ENCODE measurements at places on chromosomes 12 and 14.

- DNase-seq = no peak
These were observed 44.4 kb downstream of the AEBP2 start for GRCh38 chr12:19483727-19484126.

DNA sequence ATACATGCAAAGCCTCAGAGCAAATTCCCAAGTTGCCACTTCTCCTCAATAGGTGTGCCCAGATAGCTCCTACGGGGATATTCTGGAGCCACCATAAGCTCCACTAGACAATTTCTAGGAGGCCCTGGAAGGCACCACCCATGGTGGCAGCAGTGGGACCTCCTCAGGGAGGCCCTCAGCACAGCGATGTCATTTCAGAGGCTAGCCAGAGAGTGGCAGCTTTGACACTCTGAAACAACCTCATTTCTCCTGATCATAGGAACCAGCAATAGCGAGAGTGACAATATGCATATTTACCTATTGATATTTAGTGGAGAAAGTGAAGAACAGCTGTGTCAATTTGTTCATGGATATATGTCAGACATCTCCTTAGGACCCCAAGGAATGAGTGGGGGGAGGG, 612.3 kb downstream of the SOX5 start:
- no peak for DNase-seq

DNA sequence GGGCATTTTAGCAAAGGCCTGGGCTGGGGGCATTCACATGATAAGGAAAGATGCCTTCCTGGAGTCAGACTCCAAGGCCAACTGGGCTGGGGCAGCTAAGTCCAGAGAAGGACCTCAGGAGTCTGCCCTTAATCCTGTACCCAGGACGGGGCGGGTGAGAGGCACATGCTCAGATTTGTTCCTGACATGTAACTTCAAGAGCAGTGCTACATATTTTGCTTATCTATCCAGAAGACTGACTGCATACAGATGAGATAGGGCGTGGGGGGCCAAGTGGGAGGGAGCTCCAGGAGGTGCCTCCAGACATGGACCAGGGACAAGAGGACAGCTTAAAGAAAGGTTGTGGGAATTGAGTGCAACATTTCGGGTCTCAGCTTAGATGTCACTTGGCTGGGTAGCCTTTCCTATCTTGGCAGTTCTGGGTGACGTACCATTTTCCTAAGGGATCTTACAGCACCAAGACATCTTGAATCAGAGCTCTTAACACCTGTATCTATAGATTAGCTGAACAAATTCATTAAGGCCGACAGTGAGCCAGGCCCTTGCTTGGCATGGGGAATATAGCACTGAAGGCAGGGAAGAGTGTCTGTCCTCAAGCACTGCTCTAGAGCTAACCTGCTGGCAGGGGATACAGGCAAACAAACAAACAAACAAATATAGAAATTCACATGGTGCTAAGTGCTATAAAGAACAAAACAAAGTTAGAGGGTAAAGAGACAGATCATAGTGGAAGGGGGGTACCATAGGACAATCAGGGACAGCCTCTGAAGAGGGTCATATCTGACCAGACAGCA, 61.2 kb downstream of the PTPN21 start:
- DNase-seq = no peak

GRCh38 chr14:54085841-54086240, 129.2 kb upstream of the BMP4 start:
- DNase-seq = no peak

GRCh38 chr14:75339059-75339458, 60.4 kb downstream of the FOS start:
- no peak for DNase-seq

DNA sequence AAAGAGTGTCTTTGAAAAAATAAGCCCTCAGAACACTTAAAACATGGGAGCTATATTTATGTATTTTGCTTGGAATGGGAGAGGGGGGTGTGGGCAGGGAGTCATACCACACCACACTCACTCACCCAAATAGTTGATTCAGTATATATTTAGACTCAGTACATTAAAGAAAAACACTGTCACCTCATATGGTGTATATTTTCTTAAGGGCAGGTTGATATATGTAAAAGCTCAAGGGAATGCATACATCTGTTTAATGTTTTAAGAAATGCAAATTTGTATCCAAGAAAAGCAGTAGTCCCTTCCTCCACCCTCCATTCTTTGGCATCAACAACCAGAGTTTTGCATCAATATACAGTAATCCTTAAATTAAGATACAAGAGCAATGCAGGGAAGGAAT, 1.4 kb downstream of the NFYB start:
- DNase-seq = no peak

DNA sequence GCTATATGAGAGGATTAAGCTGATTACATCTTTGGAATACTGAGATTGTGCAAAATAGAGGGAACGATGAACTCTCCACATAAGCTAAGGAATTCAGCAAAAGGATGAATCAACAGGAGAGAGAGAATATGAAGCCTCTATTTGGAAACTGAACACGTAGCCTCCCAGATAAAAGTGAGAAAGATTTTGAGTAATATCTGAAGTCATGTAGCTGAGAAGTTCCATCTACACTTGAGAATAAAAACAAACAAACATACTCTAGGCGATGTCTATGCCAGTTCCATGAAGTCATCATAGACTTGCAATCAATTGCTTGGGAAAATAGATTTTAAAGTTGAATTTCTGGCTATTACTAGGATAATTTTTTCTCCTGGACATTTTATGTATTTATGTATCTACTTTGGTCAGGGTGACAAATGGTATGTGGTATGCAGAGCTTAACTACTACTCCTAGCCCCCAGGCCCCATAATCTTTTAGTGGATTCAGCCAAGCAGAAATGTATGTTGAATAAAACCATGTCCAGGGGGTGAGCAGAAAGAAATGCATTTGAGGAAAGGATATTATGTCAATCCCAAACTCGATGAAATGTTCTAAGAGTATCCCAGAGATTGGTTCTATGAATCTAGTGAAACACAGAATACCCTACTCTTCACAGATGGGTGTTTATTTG, 627.4 kb downstream of the DIO2 start:
- no peak for DNase-seq

DNA sequence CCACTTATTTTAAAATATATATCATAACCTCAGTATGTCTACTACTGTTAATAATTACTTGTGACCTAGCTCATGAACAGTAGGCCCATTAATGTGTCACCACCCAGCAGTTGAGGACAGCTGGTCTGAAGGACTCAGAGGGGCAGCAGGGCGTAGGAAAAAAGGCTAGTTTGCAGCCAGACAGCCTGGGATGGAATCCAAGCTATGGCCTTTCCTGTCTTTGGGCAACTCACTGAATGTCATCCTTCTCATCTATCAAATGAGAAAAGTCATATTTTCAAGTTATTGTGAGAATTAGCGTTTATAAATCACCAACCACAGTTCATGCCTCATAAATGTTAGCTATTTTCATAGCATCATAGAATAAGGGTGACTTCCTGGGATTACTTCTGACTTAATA, 12.3 kb downstream of the DENND5B start:
- DNase-seq = no peak

GRCh38 chr12:20128928-20129327, 239.4 kb upstream of the PDE3A start:
- DNase-seq = no peak

DNA sequence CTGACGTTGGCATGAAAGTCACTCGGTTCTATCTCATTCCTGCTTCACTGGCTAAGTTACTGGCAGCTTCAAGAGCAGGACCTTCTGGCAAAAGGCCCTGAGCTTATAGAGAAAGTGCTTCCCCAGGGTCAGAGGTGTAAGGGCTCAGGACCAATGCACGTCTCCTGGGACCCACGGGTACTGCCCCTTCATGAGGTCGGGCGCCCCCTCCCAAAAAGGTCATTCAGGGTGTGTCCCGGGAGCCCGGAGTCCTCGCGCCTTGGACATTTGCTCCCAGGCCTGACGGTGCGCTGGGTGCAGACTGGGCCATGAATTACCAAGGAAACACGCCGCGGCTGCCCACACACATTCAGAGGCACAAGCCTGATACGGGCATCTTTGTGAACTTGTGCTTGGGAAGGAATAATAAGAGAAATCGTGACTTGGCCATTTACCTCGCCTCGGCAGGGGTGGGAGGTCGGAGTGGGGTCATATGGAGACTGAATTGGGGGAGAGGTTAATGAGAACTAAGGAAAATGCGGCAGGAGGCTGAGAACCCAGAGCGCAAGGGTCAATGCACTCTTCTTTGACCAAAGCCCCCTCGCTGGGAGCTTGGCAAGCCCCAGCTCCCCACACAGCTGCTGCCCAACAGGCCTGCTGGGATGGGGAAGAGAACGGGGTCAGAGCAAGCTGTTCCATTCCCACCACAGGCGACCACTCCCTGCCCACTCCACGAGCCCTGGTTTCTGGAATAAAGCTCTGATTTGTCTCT, 15.7 kb upstream of the SLC6A12 start:
- no peak for DNase-seq

- no peak for DNase-seq
These were observed 326.5 kb upstream of the TBX3 start for GRCh38 chr12:115010324-115010995.

GRCh38 chr12:27924350-27925135, 48.0 kb downstream of the PTHLH start:
- DNase-seq = no peak

- DNase-seq = no peak
These were observed 280.4 kb upstream of the GARIN6 start for GRCh38 chr12:99367181-99367580.

DNA sequence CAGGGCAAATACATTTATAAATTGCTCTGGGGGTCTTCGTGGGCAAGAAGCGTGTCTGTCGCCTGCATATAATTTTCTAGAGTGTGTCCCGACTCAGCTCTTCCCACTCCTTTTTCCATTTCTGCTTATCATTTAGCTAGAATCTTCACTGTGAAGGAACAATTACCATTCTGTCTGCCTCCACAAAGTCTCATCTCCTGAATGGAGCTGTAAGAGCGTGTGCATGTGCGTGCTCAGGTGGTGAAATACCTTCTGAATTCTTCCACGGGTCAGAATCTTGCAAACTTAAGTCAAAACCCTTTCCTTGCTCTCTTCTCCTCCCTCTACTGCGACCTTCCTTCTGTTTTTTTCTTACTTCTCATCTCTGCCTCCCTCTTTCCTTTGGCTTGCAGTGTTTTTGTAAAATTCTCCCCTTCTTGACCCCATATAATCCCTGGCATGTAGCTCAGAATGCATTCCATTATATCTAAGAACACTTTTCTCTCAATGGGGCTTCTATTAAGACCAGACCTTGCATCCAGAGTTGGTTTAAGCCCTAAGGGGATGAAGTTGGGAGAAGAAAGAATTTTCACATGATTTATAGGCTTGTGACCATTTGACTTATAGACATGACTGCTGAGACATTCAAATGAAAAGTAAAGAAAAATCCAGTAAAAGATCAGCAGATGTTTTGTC, 25.0 kb upstream of the GSG1 start:
- DNase-seq = no peak

- DNase-seq = no peak
These were observed 2.1 kb upstream of the GSC start for GRCh38 chr14:94771906-94772490.

DNA sequence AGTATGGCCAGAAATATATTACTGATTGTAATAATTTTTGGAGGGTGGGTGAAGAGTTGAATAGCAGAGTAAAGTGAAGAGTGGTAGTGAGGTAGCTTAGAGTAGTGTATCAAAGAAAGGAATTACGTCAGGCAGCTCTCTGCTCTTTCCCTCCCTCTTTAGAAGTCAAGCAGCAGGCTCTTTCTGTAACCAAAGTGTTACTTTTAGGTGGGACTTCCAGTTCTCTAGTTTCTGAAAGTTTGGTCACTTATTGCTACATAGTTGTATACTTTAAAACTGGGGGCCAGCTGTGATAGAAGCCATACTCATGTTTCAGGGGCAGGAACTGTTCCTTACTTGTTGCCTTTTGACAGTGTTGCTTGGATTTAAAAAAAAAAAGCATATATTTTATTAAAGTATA, 30.6 kb downstream of the ATF7IP start:
- DNase-seq = no peak

DNA sequence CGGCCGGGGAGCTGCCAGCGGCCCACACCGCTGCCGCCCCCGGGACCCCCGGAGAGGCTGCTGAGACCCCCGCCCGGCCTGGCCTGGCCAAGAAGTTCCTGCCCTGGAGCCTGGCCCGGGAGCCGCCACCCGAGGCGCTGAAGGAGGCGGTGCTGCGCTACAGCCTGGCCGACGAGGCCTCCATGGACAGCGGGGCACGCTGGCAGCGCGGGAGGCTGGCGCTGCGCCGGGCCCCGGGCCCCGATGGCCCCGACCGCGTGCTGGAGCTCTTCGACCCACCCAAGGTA, 12.8 kb downstream of the SH2B3 start:
- DNase-seq = no peak

DNA sequence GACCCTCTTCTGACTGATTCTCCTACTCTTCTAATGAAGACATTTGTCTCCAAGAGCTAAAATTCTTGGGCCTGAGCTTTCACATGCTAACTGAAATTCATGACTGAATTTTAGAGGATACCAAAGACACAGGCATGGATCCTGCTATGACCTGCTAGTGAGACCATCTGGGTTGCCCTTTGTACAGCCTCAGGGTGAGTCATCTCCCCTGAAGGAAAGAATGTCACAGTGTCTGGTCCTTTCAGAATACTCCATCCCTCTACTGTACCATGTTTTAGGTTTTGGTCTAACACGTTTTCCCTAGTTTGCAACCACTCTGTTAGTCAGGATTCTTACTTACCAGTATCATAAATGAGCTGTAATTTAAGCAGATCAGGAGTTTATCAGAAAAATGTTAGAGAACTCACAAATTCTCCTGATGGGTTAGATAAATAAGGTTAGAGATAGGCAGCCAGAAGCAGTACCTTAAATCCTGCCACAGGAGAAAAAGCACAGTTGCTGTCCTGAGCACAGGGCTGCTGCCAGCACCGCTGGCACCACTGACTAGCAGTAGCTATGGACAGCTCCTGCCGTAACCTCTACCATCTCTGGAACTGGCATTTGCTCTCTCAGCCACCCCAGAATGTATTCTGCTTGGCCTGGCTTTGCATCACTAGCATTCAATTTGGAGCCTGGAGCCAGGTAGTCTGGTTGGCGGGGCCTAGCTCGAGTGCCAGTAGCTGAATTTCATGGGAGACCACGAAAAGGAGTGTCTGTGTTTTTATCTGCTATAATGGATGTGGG, 127.6 kb downstream of the ANO6 start:
- no peak for DNase-seq

- no peak for DNase-seq
These were observed 2.2 kb downstream of the TMEM132C start for GRCh38 chr12:128269181-128269591.

- no peak for DNase-seq
These were observed 3.2 kb downstream of the TDRD9 start for GRCh38 chr14:103931422-103931821.

DNA sequence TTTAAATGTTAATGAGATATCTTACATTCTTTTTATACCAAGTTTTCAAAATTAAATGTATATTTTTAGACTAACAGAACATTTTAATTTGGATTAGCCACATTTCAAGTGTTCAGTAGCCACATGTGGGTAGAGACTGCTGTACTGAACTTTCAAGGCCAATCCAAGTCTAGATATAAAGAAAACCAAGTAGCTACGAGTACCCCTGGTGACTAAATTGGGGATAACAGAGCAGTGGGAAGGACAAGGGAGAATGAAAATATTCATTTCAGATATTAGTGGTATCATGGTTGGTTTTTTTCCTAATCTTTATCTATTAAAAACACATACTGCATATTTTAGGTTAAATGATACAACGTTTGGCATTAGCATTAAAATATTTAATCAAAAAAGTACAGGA, 69.4 kb upstream of the RHOJ start:
- DNase-seq = no peak
